ENCODE measurements at places on chromosomes 2 and 18.

DNA sequence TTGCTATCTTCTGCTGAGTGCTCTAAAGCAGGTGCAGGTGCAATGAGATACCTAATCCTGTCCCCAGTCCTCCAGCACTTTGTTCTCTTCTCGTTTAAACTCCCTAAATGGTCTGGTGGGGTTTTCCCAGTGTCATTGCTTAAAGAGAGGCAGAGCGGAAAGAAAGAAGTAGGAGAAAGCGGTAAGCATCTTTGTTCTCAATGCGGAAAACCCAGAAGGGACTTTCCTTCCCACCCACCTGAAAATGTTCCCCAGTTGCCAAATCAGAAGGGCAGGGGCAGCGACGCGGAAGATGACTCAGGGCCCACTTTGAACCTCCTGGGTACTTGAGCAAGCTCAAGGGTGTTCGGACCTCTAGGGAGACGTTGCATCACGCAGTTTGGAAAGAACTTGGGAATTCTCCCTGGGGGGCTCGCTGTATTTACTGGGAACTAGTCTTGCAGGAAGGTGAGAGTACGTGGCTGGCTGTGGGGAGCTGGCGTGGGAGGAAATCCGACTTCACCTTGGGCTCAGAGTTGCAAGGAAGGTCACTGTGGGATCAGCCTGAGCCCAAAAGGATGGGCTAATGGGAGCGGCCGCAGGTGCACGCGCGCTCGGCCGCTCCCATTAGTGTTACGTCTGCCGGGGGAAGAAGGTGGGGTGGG lies 589 bp upstream of the SGPP2 start:
- DNase-seq: no peak

DNA sequence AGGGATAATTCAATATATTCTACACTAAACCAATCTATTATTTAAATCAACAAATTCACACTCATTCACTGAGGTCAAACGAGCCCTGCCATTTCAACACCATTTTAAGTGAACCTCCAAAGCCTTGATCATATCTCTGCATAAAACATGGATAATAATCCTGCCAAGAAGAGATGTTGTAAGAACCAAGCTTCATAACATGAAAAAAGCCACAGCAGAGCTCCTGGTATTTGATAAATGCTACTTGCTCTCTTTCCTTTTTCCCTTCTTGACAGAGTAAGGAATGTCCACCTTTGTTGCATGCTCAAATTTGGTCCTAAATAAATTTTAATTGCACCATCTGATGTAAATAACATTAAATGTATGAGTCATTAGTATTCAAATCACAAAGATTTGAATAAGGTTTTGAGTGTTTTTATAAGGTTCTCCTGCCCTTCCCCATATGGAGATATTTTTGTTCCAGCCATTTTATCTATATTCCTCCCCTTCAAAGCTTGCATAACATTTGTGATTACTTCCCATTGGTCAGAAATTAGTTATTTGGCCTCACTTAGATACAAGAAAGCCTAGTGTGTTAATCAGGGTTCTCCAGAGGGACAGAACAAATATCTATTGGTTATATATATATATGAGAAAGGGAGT lies 318.8 kb downstream of the RND3 start:
- DNase-seq: peak; percentile 55

- DNase-seq: peak; percentile 63
Observed at GRCh38 chr2:75466708-75467311, 93.9 kb downstream of the EVA1A start.

DNA sequence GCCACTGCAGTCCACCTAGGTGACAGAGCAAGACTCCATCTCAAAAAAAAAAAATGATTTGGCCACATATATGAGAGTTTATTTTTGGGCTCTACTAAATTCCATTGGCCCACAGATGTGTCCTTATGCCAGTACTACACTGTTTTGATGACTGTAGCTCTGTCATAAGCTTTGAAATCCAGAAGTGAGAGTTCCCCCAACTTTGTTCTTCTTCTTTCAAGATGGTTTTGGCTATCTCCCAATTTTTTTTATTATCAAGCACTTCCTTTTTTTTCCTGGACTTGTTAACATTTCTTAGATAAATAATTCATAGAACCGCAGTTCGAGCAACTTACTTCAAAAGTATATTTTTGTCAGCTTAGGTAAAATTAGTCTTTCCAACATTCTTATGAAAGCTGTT lies 96.9 kb downstream of the TSHZ1 start:
- DNase-seq: no peak

DNA sequence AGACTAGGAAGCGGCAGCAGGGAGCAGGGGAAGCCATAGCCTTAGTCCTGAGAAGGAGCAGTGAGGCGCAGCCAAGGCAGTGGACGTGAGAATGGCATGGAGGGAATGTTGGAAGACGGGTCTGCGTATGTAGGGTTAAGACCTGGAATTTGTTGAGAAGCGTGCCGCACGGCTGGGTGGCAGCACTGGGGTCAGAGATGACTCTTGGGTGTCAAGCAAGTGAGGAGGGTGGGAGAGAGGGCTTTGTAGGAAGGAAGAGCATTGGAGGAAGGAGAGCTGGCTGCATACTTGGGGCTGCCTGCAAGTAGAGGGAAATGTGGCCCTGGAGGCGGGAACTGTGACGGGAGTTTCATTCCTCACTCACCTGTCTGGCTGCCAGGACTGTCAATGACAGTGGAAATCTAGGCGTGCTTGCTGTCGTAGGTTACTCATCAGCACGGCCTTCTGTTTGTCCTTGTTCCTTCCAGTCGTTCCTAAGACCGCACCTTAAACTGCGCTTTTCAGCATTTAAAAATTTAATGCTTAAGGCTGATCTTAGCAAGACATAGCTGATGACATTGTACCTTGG lies 108.0 kb downstream of the ITGB1BP1 start:
- no peak for DNase-seq

DNA sequence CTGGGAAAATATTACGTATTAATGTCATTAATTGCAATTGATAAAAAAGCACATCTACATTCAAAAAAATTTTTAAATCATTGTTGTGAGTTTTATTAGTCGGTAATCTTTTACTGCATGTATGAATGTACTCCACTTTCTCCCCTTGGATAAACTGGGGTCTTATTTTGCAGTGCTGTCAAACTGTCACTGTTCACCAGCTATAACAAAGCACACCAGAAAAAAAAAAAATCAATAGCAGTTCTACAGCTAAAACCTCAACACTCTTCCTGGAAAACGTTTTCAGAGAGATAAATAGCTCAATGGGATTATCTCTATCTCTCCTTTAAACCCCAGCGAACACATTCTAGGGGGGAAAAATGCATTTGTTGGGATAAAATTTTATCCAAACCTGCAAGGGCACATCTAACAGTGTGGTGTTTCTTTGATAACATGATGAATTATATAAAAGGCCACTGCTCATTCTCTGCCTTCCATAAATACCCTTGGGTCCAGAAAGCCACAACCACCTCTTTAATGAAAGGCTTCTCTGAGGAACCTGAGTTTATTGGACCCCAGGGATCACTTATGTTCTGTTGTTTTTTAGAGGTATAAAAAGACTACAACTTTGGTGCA lies 219.9 kb downstream of the CDH20 start:
- no peak for DNase-seq

DNA sequence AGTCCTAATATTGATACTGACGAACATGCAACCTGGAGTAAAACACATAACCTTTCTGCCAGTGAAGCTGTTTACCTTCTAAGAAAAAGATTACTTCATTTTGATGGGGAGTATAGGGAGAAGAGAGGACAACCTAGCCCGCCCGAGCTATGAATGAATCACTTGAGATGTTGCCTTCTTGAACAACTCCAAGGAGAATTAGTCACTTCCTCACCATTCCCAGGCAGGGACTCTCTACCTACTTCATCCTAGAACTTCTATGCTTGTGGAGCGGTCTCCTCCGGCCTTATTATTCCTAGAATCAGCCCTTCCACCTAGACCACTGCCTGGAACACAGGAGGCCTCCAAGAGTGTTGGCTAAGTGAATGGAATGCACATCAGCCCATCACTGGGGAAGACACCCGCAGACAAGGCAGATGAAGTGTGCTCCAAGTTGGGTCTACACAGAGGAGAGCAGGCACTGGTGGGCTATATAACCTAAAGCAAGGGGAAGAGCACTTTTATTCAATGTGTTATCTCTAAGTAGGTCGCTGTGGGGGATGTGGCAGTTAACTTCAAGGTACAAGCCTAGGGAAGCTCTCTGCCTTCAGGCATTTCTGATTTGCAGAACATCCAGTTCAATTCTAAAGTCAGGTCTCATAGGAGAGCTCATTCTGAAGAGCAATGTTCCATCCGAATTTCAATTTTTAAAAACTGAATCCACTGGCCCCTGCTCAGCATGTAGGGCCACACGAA lies 57.4 kb downstream of the STK39 start:
- DNase-seq: peak; percentile 76

DNA sequence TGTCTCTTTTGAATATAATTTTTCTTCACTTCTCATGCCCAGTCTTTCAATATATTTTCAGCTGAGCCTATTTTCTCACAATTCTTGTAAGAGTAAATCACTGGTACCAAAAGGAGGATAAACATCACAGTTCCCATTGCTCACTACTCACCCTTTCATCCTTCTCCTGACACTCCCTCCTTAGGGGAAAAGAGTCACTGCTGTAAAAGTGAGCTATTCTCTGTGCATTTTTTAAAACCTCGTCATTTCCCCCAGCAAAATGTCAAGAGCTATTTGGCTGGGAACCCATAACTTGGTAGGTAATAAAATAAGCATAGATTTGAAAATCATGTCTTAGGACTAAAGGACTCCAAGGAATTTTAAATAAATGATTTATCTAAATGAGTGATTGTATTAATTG lies 340.1 kb upstream of the GYPC start:
- no peak for DNase-seq

Data from foreskin fibroblast (primary cell).